Activated CD4-positive, alpha-beta T cell treated with anti-CD3 and anti-CD28 coated beads for 36 hours (primary cell): ENCODE measurements at places on chromosomes 6 and 20. TPM values are rescaled to one million over a fixed set of nuclear protein-coding genes. Genes with fewer than 3 reads are reported as not detected.

Gene CAGE1
- total RNA-seq, result 0.07 TPM

GRCh38 chr20:44559302-44559701, 23.1 kb upstream of the PKIG start:
- DNase-seq, result no peak

Gene GMPR
- total RNA-seq, result 1.4 TPM

Gene GPX5
- total RNA-seq, result not detected
